ENCODE measurements at places on chromosomes 16 and 17.

DNA sequence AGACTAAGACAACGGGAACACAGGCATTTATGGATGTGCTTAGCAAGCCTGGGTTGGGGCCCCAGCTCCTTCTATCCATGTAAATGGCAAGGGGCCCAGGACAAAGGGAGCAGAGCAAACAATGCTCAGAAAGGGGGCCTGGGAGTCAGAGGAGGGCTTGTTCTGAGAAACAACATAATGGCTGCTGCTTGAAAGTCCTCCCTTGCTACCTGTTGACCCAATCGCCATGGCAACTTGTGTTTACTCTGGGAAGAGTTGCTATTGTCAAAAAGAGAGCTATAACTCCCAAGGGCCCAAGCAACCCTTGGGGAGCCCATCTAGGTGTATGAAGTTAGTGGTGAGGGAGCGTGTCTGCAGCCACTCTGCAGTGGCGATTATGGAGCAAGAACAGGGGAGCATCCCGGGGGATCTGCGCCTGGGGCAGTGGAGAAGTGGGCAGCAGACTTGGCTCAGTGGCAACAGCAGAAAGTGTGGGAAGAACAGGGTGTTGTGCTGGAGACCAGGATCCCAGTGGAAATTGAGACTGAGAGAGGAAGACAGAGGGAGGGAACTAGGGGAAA, 118.7 kb upstream of the NLRP1 start:
- no peak for DNase-seq

- DNase-seq: no peak
Observed at GRCh38 chr16:6947291-6947690, 385.4 kb upstream of the RBFOX1 start.

GRCh38 chr17:9095390-9095789, 74.1 kb downstream of the NTN1 start:
- DNase-seq: no peak

DNA sequence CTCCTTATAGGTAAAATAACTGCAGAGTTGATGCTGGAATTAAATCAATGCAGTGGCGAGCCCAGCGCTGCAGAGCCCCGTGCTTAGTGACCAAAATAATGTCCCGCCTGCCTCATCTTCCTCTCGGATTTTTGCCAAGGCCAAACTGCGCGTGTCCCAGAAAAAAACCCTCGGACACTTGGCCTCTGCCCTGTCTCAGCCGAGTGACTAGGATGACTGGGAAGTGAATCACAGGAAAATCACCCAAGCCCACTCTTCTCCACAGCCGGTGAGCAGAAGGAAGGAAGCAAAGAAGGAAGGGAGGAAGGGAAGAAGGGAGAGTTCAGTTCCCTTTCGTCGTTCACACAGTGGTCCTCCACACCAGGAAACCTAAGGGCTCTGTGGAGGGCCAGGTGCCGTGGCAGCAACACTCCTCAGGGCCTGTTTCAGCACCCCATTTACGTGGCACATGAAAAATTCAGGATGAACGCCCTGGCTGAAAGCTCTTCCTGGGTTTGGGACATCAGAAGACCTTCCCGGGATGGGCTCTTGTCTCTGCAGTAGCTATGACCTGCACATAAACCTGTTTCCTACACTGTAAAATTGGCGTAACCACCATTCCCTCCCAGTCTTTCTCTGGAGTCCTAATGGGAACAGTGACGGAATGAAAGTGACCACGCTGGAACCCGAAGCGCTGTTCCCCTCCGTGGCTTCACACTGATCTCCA, 25.4 kb upstream of the HOXB13 start:
- DNase-seq: no peak

GRCh38 chr17:29151567-29151966, 28.6 kb downstream of the MYO18A start:
- no peak for DNase-seq

GRCh38 chr16:78743556-78743955, 644.1 kb downstream of the WWOX start:
- no peak for DNase-seq

DNA sequence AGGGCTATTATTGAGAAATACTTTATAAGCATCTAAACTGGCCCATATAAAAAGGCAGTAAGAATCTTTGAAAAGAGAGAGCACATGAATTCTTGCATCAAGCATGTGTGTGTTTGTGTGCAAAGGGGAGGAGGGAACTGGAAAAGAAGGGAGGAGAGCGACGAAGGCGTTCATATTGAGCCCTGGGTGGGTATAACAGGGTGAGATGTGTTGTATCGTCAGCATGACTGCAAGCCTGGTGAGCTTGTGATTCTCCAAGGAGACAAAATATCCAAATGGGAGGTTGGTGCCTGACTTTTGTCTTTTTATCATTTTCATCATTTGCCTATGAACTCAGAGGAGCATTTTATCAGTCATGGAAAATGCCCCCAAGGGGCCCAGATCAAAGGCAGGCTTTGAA, 70.8 kb upstream of the PMFBP1 start:
- DNase-seq: no peak

DNA sequence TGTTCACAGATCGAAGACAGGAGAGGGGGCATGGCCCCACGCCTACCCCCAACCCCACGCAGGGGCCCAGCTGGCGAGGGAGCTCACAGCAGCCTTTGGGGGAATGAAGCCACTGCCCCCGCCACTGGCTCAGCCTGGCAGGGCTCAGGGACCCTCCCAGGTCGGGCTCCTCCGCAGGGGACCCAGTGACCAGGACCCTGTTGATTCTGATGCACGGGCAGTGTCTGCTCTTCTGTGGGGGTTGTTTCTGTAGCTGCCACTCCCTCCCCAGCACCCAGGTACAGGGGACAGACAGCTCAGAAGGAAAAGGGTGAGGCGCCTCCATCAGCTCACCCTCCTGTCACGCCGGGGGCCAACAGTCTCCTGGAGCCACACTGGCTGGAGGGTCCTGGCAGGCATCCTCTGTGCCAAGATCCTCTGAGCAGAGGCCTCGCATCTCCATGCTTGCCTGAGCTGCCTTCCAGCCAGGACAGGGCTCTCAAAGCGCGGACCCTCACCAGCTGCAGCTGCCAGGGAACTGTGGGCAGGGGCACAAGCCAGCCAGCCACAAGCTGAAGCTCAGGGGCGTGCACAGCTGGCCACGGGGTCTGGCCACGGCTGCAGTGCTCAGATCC, 49.1 kb downstream of the ZNF778 start:
- DNase-seq: peak; percentile 64

DNA sequence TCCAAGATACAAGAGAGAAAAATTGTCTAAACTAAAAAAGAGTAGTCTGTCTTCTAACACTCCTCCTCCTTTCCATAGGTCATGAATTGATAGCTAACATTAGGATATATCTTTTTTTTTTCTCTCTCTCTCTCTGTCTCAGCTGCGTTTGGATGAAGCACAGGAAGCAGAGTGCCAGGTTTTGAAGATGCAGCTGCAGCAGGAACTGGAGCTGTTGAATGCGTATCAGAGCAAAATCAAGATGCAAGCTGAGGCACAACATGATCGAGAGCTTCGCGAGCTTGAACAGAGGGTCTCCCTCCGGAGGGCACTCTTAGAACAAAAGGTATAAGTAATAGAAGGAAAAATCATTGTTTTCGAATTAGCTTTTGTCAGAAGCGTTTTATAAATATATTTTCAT, 32.9 kb downstream of the ABHD15 start:
- no peak for DNase-seq

GRCh38 chr16:15434425-15435215, at the start of gene BMERB1:
BMERB1 (plus strand) TSS chr16:15434588; CDS start chr16:15434654, 66 bp downstream.
- peak; percentile 81 for DNase-seq

- no peak for DNase-seq
Observed at GRCh38 chr16:60905811-60906210, 1130.4 kb downstream of the CDH8 start.

- DNase-seq: no peak
Observed at GRCh38 chr16:12681653-12682052, 122.0 kb downstream of the CPPED1 start.

DNA sequence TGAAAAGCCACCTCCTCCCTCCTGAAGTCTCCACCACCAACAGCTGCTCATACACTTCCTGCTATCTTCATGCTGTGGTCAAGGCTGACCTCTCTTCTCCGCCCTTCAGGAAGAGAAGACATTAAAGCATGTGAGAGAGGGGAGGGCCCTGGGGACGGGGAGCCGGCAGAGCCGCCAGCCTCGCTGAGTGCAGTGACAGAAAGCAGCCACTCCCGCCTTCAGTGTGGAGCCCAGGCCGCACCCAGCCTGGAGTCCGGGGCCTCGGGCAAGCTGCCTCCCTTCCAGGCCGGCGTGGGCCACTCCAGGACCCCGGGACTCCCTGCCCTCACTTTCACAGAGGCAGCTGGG, 94.7 kb upstream of the TNRC6C start:
- DNase-seq: peak; percentile 80

DNA sequence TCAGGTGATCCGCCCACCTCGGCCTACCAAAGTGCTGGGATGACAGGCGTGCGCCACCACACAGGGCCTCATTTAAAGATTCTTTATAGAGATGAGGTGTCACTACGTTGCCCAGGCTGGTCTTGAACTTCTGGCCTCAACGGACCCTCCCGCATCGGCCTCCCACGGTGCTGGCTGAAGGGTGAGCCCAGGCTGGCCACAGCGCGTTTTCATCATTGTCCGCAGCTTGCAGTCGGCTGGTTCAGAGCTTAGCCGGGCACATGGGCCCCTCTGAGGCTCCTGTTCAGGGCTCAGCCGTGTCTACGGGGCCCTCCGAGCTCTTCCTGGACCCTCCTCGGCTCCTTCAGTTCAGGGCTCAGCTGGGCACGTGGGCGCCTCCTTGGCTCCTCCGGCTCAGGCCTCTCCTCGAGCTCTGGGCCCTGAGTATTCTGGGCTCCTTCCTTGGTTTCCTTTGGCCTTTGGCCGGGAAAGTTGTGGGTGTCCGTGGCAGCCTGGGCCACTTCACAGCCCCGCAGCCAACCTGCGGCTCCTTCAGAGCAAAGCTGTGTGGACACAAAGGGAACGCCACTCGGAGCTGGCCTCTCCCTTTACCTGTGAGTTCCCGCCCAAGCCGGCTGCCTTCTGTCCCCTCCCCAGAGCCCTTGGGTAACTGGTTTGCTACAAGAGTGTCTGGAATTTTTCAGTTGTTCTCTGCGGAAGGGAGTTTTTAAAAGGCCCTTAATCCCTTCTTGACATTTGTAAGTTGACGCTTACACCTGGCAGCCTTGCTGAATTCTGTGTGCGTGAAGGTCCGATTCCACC, 1.2 kb upstream of the MSLN start:
- no peak for DNase-seq

GRCh38 chr16:67216612-67217490, 10.1 kb upstream of the TMEM208 start:
- no peak for DNase-seq

DNA sequence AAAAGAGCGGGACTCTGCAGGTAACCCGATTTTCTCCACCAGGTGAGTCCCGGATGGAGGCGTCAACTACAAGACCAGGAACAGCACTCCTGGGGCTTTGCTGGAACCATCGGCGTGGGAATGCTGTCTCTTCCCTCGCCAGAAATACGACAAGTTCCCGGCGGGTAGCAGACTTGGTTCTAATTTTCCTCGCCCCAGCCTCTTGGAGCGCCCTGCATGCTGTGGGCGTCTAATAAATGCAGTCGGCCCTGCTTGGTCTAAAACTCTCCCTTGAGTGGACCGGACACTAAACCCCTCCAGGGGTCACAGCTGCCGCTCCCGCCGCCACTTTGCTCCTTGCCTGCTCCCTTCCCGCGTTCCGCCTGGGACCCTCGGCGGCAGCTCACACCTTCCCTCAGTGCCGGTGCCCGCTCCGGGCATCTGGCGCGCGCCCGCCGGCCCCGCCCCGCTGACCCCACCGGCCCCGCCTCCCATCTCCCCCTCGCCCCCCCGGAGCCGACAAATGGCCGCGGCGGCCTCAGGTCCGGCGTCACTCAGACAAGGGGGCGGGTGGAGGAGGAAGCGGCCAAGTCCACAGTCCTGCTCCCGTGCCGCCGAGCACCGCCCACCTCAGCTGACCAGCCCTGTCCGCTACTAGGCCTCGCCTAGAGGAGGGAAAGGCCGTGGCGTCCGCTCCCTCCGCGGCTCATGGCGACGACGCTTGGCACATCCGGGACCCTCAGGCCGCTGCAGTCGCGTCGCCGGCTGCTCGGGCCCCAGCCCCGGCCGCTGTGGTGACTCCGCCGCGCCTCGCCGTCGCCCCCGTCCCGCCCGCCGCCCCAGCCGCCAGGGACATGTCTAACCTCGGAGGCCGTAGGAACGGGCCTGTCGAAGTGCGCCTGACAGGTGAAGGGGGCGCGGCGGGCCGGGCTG, 65.8 kb downstream of the KPNA2 start:
- peak; percentile 98 for DNase-seq

- peak; percentile 76 for DNase-seq
Observed at GRCh38 chr17:73091770-73092522, 542 bp downstream of the SLC39A11 start.

DNA sequence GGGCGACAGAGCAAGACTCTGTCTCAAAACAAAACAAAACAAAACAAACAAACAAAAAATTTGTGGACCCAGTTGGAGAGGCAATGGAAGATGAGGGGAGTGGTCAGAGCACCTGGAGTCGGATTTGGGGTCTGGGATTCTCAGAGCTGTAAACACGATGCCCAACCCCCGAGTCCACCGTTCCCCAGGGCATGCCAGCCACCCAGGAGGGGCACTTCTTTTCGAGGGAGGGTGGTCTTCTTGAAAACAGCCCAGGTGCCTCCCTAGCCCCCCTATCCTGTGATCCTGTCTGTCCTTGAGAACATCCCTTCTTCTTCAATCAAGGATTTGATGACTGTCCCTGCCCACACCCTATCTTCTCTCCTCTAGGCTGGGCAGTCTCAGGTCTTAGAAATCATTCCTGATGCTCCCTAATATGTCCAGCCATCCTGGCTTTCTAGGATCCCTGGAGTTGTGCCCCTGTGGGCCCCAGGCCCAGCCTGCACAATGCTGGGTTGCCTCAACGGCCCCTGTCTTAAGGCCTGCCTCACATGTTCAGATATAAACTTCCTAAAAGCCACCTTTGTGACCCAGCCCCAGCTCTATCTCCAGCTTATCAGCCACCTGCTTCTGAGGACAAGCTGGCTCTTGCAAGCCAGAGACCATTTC, 3.1 kb upstream of the SLC13A2 start:
- DNase-seq: no peak

GRCh38 chr16:78515421-78515820, 416.0 kb downstream of the WWOX start:
- DNase-seq: no peak

DNA sequence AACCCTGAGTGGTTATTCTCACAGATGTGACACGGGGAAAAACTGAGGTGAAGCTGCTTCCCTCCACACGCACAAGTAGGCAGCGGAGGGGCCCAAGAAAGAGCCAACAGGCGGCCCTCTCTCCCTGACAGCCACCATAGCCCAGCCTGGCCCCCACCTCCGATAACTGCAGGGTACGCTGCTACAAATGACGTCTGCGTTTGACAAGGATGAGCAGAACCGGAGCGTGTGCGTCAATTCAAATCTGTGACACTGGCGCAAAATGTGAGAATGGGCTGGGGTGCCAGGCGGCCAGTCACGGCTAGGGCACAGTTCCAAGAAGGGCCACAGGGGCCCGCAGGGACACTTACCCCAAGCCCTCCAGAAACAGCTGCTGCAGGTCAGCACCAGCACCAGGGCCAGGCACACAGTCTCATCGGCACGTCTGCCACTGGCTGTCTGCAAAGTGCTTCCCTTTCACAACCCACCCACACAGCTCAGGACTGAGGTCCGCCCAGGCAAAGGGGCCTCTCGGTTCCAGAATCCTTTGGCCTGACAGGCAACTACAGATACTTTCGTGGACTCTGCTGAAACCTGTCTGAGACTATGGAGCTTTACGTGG, 14.4 kb downstream of the AXIN1 start:
- DNase-seq: no peak

GRCh38 chr17:56917559-56918296, 3.9 kb upstream of the TRIM25 start:
- DNase-seq: no peak
